Left colon (tissue), 2 donors: ENCODE measurements at places on chromosomes 5 and 9. TPM values are rescaled to one million over a fixed set of nuclear protein-coding genes. Genes with fewer than 3 reads are reported as not detected.
A peak's percentile ranks its signal among the peaks of the same experiment; 100 is the strongest.

DNA sequence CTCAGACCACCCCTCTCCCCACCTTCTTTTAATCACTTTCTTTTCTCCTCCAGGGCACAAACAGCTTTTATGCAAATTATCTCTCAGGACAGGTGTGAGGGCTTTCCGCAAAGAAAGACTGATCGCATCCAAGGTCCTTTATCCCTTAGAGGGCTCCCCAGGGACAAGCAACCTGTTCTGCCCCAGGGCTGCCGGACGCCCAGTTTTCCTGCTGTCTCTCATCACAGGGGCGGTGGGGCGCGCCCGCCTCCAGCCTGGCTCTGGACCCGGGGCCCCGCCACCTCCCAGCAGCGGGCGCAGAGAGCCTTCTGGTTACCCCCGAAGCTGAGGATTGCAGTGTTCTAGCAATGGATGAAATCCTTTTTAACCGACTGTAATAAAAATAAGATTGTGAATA is 266.1 kb downstream of the CWC27 start:
- peak; percentile 14 for DNase-seq

Gene SEMA6A
- 103 TPM for total RNA-seq

Gene SPINK7
- total RNA-seq = not detected

Gene VLDLR
- 9.6 TPM for total RNA-seq

GRCh38 chr5:40914835-40915234 is 5.5 kb downstream of the C7 start:
- no peak for DNase-seq

DNA sequence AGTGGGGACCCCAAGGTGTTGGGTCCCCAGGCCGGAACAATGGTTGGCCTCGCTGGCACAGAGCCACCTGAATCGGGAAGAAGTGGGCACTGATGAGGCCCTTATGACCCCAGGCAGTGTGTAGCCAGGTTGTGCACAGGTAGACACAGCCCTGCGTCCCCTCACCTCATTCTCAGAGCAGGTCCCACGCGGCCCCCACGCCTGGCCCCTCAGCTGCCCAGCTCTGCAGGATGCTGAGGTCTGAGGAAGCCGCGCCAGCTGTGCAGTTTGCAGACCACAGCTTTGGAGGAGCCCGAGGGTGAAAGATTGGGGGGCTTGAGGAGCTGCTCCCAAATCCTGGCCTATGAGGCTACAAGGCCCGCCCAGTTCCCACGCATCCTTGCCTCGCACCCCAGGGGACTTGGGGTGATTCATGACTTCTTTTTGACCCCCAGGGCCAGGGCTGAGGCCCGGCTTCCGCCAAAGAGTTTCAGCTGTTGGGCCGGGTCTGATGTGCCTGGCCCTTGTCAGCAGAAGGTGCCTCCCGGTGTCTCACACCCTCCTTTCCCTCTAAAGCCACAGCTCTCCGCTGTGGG is 87.8 kb upstream of the PHYKPL start:
- no peak for DNase-seq

- no peak for DNase-seq
These were observed 100.9 kb downstream of the PIK3R1 start for GRCh38 chr5:68316469-68316868.

DNA sequence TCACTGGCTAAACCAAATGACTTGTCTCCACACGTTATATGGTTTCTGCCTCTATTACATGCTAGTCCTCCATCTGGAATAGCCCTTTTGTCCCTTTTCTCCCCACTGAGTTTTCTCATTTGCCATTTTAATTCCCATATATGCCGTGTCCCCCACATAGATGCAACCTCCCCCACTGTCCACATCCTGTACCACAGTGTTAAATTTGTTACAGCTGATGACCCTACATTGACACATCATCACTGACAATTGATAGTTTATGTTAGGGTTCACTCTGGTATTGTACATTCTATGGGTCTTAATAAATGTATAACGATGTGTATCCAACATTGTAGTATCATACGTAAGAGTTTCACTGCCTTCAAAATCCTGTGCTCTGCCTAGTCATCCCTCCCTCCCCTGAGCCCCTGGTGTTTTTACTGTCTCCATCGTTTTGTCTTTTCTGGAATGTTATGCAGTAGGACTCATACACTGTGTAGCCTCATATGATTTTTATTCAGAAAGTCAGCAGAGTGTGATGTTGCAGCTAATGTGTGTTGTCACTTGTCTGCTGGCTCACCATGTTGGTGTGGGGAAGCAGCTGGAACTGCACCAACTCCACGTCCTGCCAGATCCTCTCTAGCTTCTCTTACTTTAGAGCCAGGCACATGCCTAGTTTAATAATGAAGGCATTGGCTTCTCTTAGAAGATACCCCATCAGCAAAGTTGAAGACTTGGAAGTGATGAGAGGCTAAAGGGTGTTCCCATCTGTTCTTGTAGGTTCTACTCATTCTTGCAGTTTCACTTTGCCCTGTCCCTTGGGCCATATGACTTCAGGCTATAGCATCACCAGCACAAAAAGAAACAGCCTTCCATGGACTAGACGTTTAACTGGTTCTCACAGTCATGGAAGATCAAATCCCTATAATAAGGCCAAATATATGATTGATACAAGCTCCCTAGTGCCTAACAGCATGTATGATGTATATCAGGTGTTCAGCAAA is 30.2 kb downstream of the LRRC70 start:
- no peak for DNase-seq

Gene MAN1B1
- total RNA-seq = 50.0 TPM

- DNase-seq = no peak
These were observed 91.2 kb downstream of the PRR16 start for GRCh38 chr5:120555345-120555744.

- no peak for DNase-seq
These were observed 29.0 kb upstream of the BTNL3 start for GRCh38 chr5:180959661-180960060.

DNA sequence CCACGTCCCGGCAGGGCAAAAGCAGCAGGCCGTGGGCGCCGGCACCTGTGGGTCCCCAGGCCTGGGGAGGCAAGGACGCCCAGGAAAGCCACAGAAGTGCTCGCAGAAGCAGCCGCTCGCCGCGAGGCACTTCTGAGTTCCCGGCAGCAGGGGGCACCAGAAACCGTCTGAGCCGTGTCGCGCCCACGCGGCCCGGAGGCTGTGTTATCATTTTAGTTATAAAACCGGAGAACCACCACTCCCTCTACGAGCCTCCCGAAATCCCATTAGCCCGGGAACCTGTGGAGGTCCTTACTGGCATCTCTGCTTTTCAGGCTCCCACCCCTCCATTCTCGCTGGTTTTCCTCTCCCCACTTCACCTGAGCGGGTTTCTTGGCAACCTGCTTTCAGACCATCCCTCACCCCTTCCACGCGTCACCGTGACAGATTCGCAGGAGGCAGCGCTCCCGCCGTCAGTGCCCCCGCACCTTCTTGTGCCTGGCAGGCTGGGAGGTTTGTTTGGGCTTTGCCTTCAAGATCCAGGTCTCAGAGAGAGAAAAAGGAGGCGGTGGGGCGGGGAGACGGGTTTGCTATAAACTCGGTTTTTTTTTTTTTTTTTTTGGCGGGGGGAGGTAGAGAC is 2.3 kb downstream of the GDNF start:
- peak; percentile 47 for DNase-seq

GRCh38 chr5:132635873-132636272 is 22.1 kb upstream of the IL13 start:
- DNase-seq = no peak

- DNase-seq = no peak
These were observed 745.3 kb upstream of the CHD1 start for GRCh38 chr5:99674101-99674500.

Gene HDHD3
- total RNA-seq = 143 TPM

- no peak for DNase-seq
These were observed 71.3 kb downstream of the KDM4C start for GRCh38 chr9:6829027-6829426.

- no peak for DNase-seq
These were observed 3.1 kb upstream of the DMAC1 start for GRCh38 chr9:7802666-7803065.

DNA sequence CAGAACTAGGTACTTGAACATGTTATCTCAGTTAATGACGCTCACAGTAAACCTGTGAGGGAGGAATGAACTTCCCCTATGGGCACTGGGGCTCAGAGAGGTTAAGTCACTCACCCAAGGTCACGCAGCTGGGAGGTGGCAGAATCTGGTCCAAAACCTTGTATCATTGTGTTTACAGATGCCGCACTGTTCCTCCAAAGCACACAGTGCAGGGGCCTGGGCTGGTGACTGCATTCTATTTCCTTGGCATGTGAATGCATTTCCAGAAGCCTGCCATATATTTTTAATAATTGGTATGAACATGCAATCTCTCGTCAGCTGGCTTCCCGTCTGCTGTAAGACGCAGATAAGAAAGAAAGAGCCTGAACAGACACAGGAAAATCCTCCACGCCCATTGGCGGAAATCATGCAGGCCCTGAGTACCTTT is 77.0 kb upstream of the TBC1D2 start:
- DNase-seq = no peak

DNA sequence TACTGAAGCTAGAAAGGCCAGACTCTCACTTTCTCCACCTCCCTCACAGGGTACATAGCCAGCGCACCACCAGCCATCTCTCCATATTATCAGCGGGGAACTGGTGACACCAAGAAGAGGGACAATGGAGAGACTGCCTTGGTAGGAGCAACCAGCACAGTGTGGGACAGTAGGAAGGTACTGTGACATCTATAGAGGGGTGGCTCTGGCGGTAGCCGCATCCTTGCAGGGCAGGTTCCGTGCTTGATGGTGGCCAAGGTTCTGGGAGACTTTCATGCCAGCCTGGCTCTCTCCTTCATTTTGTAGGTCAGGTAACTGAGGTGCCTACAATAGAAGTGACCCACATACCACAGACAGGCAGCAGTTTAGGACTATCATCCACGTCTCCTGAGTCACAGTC is 65.5 kb upstream of the SMIM23 start:
- no peak for DNase-seq

Gene FAM221B
- total RNA-seq = 0.28 TPM

GRCh38 chr5:125263356-125263755 is 516.9 kb upstream of the ZNF608 start:
- no peak for DNase-seq

Gene ZNF366
- 0.92 TPM for total RNA-seq

- no peak for DNase-seq
These were observed 158.9 kb downstream of the SAXO1 start for GRCh38 chr9:18874069-18874468.

GRCh38 chr9:117542021-117542420 is 127.2 kb upstream of the ASTN2 start:
- DNase-seq = no peak

GRCh38 chr5:61346511-61346910 is 14.5 kb downstream of the ZSWIM6 start:
- no peak for DNase-seq

DNA sequence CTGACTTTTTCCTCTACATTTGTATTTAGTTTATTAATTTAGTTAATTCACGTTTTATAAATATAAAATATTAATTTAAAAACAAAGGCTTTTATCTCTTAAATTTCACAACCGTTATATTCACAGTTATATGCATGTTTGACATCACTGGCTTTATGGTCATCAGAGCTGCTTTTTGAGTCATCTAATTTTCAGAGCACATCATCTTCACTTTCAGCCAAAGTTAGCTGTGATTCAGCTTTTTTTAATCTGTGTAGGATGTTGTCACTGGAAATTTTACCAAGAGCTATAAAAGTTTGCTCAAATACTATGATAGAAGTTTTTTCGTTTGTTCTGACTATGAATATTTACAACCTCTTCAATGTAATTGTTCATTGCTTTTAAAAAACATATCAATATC is 12.4 kb downstream of the CDC37L1 start:
- no peak for DNase-seq

- no peak for DNase-seq
These were observed 73.8 kb downstream of the SNCAIP start for GRCh38 chr5:122385808-122386207.

Gene RALGPS1
- total RNA-seq = 32.7 TPM

Gene HEMGN
- not detected for total RNA-seq

DNA sequence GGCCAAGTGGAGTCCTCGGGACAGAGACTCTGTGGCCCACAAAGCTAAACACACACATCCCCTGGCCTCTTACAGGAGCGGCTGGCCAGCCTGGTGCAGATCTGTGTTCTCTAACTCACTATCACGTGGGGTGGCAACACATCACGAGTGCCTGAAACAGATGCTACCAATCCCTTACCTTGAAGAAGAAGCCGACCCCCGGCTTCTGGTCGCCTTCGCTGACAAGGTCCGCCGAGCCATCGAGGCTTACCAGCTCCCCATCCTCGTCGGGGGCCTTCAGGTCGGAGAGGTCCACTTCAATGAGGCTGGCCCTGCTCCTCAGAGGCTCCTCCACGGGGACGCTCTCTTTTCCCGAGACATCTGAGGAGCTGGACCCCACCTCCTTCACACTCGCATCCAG is 86.7 kb downstream of the CAMSAP1 start:
- DNase-seq = no peak

- no peak for DNase-seq
These were observed 341.4 kb upstream of the PRR16 start for GRCh38 chr5:120122703-120123102.

Gene NDUFB6
- total RNA-seq = 44.2 TPM

GRCh38 chr5:19862711-19863110 is 125.3 kb downstream of the CDH18 start:
- no peak for DNase-seq

DNA sequence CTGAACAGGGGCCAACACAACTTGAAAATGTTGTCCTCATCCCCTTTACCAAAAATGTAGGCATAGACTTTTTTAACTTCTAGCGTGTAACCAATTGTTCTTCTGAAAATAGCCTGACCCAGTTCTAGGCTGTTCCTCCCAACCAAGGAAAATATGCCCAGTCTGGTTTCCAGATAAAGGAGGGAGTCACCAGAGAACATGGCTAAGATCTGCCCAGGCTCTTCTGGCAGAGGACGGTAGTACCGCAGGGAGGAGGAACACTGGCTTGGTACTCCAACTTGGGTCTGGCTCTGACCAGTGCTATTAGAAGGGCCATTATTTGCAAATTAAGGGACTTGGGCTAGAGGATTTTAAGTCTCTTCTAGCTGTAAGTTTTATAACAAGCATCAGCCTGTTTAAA is 63.1 kb downstream of the GRAMD2B start:
- no peak for DNase-seq

GRCh38 chr9:136881691-136882108 is 4.6 kb upstream of the TRAF2 start:
- DNase-seq = peak; percentile 74

GRCh38 chr5:140192715-140193430 is 17.9 kb downstream of the CYSTM1 start:
- DNase-seq = no peak

Gene SURF4
- total RNA-seq = 169 TPM

GRCh38 chr9:95459851-95460517 is 56.8 kb downstream of the PTCH1 start:
- no peak for DNase-seq
